Kidney (tissue), 22 donors: ENCODE measurements at places on chromosomes 11 and 22. TPM values are rescaled to one million over a fixed set of nuclear protein-coding genes. Genes with fewer than 3 reads are reported as not detected.

The SYT7 gene
- total RNA-seq: 5.7 TPM

The OR4X2 gene
- total RNA-seq: not detected

GRCh38 chr11:73667891-73668290 lies 21.5 kb downstream of the PLEKHB1 start:
- DNase-seq: no peak

DNA sequence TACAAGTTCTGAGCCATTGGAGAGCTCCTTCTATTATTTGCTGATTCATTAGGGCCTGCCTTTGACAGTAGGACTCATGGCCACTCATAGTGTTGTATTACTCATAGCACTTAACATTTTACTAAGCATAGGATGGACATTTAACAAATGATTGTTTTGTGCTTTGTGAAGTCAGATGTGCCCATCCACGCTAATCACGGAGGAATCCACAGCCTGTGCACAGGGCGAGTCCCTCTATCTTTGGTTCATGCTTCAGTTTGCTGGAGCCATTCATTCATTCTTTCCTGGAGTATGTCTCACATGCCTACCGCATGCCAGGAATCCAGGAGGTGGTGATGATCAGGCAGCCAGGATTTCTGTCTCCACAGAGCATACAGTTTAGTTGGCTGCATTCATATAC lies 254.1 kb downstream of the NTM start:
- DNase-seq: no peak

GRCh38 chr22:17918840-17919239 lies 105.5 kb downstream of the MICAL3 start:
- no peak for DNase-seq

- no peak for DNase-seq
Observed at GRCh38 chr11:11408436-11409221, 55.6 kb upstream of the CSNK2A3 start.

DNA sequence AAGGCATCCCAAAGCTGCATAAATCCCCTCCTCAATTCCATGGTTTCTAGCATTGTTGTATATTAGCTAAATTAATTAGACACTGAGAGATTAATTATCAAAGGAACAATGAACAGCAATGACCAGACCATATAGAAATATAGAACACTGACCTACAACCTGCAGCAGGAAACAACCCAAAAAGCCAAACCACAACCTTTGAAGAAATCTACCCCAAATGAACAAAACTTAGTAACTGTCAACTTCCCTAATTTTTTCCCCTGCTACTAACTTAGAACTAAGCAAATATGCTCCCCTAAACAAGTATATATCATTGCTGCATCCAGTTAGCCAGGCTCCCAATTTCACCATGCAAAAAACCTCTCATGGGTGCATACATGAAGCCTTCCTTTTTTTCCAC lies 268.0 kb upstream of the ANO3 start:
- DNase-seq: no peak

GRCh38 chr11:44608651-44608990 lies 43.2 kb downstream of the CD82 start:
- no peak for DNase-seq

GRCh38 chr11:22543261-22543660 lies 82.4 kb downstream of the FANCF start:
- no peak for DNase-seq

- DNase-seq: no peak
Observed at GRCh38 chr22:20037419-20037818, 16.5 kb downstream of the TANGO2 start.
